Immature natural killer cell (primary cell): ENCODE measurements at places on chromosomes 6 and 20. TPM values are rescaled to one million over a fixed set of nuclear protein-coding genes. Genes with fewer than 3 reads are reported as not detected.

The PTCRA gene
- 3.1 TPM for polyA plus RNA-seq

The DEFB124 gene
- not detected for polyA plus RNA-seq

The CBLN4 gene
- polyA plus RNA-seq: not detected

The DSN1 gene
- polyA plus RNA-seq: 9.5 TPM

The IYD gene
- polyA plus RNA-seq: not detected

The PRR3 gene
- polyA plus RNA-seq: 9.0 TPM

The IL17F gene
- not detected for polyA plus RNA-seq

The MYBL2 gene
- 2.0 TPM for polyA plus RNA-seq

The NKX2-2 gene
- not detected for polyA plus RNA-seq

The F13A1 gene
- polyA plus RNA-seq: 1.7 TPM

The ADGRB3 gene
- not detected for polyA plus RNA-seq

The KIAA1586 gene
- 6.1 TPM for polyA plus RNA-seq

The PPP1R16B gene
- polyA plus RNA-seq: 24.9 TPM

The ZC3H12D gene
- polyA plus RNA-seq: not detected

The CAGE1 gene
- polyA plus RNA-seq: 0.21 TPM

The SCUBE3 gene
- polyA plus RNA-seq: 0.02 TPM

The PSMB8 gene
- polyA plus RNA-seq: 696 TPM

The FBXO5 gene
- 10.0 TPM for polyA plus RNA-seq

The COL12A1 gene
- polyA plus RNA-seq: not detected

The WFDC2 gene
- polyA plus RNA-seq: not detected

The NHSL1 gene
- polyA plus RNA-seq: not detected

The CCN6 gene
- not detected for polyA plus RNA-seq

The DACT2 gene
- polyA plus RNA-seq: not detected

The GABRR1 gene
- not detected for polyA plus RNA-seq

The SLC17A4 gene
- polyA plus RNA-seq: not detected

The SALL4 gene
- 0.08 TPM for polyA plus RNA-seq

The BPIFB3 gene
- polyA plus RNA-seq: not detected

The SYNDIG1 gene
- polyA plus RNA-seq: not detected
